ENCODE measurements at places on chromosomes 3 and 15. TPM values are rescaled to one million over a fixed set of nuclear protein-coding genes. Genes with fewer than 3 reads are reported as not detected.

The IL20RB gene
- total RNA-seq: 2.3 TPM

The CDV3 gene
- 76.8 TPM for total RNA-seq

The TERC gene
- 290 TPM for total RNA-seq

The GOLGA6A gene
- total RNA-seq: under 0.01 TPM

The TRIM42 gene
- not detected for total RNA-seq

The CEP19 gene
- total RNA-seq: 2.5 TPM

The COL6A5 gene
- total RNA-seq: not detected

The OIP5 gene
- total RNA-seq: 1.3 TPM

The MOBP gene
- total RNA-seq: not detected

The CALML4 gene
- total RNA-seq: 2.7 TPM

The IVD gene
- total RNA-seq: 38.5 TPM

The SCG3 gene
- not detected for total RNA-seq

The STRA6 gene
- 0.79 TPM for total RNA-seq

The INAFM2 gene
- 2.2 TPM for total RNA-seq

The ATOSA gene
- 20.5 TPM for total RNA-seq

The SUCNR1 gene
- not detected for total RNA-seq

The DAZL gene
- not detected for total RNA-seq

The PDCD10 gene
- 38.1 TPM for total RNA-seq

The TM4SF4 gene
- not detected for total RNA-seq

The CPNE4 gene
- total RNA-seq: not detected

The RHCG gene
- 0.16 TPM for total RNA-seq

The PLSCR2 gene
- 0.32 TPM for total RNA-seq

The TMEM40 gene
- not detected for total RNA-seq

The GRIP2 gene
- total RNA-seq: 0.09 TPM

The TMEM207 gene
- total RNA-seq: not detected

The STARD5 gene
- total RNA-seq: 11.0 TPM

The CCDC9B gene
- 18.8 TPM for total RNA-seq

The MORC1 gene
- total RNA-seq: not detected

The CKMT1B gene
- total RNA-seq: not detected

The TEX55 gene
- total RNA-seq: not detected

The PRKAR2A gene
- 19.2 TPM for total RNA-seq

The SLC12A1 gene
- total RNA-seq: not detected

The GRAMD2A gene
- total RNA-seq: 0.09 TPM

The TARS3 gene
- total RNA-seq: 11.4 TPM

The C2CD4A gene
- not detected for total RNA-seq

The CD200 gene
- under 0.01 TPM for total RNA-seq

The TGM5 gene
- not detected for total RNA-seq

The ANO10 gene
- 46.1 TPM for total RNA-seq

The CFAP20DC gene
- 1.0 TPM for total RNA-seq

The UCN2 gene
- 0.34 TPM for total RNA-seq

Measured in bronchial smooth muscle cell (primary cell).